ENCODE measurements at places on chromosomes 7 and 10. TPM values are rescaled to one million over a fixed set of nuclear protein-coding genes. Genes with fewer than 3 reads are reported as not detected.

Gene CACNB2
- total RNA-seq, result 0.12 TPM

Gene HSPA12A
- 2.3 TPM for total RNA-seq

Gene FAM25A
- total RNA-seq, result not detected

DNA sequence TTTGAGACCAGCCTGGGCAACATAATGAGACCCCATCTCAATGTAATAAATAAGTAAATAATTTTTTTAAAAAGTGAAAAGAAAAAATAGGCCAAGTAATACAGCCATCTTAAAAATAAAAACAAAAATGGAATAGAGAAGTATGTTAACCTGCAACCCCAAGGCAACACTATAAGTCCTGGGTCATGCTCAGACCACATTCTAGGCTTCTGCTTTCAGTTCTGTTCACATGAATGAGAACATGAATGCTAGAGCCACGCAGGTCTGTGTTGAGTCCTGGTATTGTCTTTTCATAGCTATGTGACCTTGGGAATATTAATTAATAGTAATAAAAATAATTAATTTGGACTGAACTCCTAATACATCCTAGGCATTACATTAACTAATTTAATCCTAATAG, 284.0 kb downstream of the AUTS2 start:
- DNase-seq, result no peak

DNA sequence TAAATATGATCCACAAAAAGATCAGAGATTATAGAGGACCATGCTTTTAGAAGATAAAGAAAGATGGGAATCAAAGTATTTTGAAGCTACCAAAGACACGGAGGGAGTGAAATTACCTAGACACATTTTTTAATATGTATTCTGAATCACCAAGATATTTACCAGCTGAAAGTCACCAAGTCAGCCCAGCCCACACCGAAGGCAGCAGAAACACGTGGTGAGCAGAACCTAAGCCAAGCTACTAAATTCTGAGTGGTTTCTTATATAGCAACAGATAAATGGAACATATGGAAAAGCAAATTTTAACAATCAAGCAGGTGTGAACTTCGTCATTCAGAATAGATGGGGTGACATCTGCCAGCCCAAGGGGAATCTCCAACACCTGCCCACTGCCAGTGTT, 134.7 kb upstream of the AKR1E2 start:
- DNase-seq, result no peak

DNA sequence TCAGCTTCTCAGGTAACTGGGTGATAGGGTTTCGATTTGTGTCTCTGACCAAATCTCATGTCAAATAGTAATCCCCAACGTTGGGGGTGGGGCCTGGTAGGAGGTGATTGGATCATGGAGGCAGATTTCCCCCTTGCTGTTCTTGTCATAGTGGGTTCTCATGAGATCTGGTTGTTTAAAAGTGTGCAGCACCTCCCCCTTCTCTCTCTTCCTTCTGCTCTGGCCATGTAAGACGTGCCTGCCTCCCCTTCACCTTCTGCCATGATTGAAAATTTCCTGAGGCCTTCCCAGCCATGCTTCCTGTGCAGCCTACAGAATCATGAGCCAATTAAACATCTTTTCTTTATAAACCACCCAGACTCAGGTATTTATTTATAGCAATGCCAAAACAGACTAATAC, 21.9 kb upstream of the SMURF1 start:
- DNase-seq, result no peak

DNA sequence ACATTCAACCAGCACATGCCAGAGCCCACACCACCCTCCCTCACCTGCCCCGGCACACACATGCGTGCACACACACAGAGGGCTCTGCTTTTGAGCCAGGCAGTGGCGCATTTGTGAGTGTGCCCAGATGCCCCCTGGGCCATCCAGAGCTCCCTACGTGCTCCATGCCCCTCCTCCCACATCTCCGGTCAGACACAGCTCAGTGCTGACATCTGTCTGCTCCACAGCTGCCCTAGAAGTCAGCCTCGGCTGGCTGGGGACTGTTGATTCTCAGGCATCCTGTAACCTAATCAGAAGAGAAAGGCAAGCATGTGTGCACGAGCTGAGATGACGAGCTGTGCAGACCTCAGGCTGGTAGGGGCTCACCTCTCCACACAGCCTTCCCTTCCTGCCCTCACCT, 135.1 kb downstream of the ZMIZ1 start:
- no peak for DNase-seq

DNA sequence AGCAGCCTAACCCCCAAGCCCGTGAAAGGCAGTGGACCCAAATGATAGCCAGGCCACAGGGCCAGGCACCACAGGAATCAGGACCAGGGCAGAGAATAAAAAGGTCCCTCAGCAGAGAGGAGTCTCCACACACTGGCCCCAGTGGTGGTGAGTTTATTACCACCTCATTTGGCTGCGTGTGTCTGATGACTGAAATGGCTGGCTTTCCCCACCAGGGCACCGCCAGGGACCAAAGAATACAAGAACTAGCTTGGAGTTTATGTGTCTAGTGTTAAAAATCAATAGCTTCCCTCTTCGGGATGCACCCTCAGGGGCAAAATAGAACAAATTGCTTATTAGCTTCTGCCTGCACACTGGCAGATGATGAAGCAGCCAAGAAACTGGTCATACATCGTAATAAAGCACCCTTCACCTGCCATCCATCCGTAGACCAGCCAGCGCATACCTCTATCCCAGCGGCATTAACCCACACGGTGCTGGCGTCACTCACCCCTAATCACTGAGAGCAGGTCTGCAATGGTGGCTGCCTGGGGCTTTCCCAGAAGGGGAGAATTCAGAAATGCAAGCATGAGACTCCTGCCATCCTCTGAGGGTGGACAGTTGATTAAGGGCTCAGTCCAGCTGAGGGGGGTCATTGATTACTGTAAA, 223.7 kb upstream of the ZMIZ1 start:
- no peak for DNase-seq

- no peak for DNase-seq
Observed at GRCh38 chr7:137943132-137943551, 58.7 kb downstream of the CREB3L2 start.

DNA sequence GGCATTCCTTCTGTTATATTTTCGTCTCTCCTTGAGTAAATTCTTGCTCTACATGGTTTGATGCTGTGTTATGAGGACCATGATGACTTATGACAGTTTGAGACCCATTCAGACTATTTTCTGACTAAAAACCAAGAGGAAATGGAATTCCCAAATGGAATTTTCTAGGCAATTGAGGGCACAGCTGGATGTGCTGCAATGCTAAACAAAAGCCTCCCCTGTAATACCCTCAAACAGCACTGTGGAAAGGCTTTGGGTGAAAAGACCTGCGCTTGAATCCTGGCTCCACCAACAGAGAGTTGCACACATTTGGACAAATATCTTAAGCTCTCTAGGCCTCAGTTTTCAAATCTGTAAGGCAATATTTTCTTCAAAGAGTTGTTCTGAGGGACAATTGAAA, 129.1 kb downstream of the PRKG1 start:
- DNase-seq, result no peak

- DNase-seq, result peak; percentile 57
Observed at GRCh38 chr7:99928994-99929729, at the start of gene GJC3. Gene GJC3 (minus strand): TSS chr7:99929620. CDS start chr7:99929620, 0 bp downstream.
